ENCODE measurements at places on chromosomes 3 and 15.

DNA sequence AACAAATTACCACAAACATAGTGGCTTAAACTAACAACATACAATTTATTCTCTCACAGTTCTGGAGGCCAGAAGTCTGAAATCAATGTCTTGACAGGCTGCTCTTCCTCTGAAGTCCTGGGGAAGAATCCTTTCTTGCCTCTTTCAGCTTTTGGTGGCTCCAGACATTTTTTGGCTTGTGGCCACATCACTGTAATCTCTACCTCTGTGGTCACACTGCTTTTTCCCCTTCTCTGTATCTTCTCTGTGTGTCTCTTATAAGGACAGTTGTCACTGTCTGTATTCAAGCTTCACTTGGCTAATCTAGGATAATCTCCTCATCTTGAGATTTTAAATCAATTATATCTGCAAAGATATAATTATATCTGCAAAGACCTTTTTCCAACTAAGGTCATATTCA lies 80.3 kb upstream of the ABHD2 start:
- DNase-seq = no peak

GRCh38 chr15:74817370-74817737 lies 4.7 kb downstream of the LMAN1L start:
- DNase-seq = no peak

- DNase-seq = no peak
Observed at GRCh38 chr15:60165111-60165510, 161.0 kb downstream of the FOXB1 start.

- DNase-seq = no peak
Observed at GRCh38 chr3:26428992-26429391, 193.6 kb upstream of the LRRC3B start.

DNA sequence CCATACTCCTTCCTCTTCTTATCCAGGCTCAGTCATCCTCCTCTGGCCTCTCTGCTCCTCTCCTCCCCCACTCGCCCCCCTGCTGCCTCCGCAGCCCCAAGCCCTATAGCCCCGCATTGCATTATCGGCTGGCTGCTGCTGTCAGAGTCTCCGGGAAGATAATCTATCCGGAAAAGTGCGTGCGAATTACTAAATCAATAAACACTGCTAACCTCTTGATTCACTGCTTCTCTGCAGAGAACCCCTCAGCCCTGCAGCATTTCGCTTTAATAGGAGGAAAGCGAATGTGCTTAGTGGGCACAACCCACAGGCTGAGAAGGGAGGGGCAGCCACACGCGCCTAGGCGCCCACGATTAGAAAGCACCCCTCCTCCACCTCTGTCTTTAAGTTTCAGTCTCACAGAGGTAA lies 167.6 kb downstream of the ABHD5 start:
- no peak for DNase-seq

GRCh38 chr15:42069496-42070278 lies 24.7 kb downstream of the PLA2G4D start:
- no peak for DNase-seq

DNA sequence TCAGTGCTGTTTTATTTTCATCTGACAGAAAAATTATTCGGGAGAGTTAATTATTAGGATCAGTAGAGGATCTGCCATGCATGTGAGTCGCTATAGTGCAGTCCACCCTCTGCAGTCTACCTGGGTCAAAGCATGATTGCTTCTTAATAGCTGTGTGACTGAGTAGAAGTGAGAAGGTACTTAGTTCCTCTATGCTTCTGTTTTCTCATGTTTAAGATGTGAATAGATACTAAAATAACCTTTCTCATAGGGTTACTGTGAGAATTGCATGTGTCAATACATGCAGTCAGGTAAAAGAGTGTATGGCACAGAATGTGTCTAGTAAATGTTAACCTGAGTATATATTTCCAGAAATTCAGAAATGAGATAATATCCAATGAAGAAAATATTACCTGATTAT lies 435.7 kb downstream of the NAALADL2 start:
- DNase-seq = no peak

DNA sequence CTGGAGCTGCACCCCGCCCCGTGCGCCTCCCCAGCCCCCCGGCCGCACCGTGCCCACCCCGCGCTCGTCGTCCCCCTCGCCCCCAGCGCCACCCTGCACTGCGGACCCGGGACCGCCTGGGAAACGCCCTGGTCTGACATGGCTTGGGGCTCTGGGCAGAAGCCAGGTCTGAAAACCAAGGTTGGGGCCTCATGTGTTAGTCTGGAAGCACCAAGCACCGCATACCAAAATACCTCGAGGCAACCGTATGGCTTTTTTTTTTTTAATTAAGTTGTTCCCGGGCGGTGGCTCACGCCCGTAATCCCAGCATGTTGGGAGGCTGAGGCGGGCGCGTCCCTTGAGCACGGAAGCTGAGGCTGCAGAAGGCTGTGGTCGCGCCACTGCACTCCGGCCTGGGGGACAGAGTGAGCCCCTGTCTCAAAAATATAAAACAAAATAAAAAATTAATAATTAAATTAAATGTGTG lies 91.5 kb upstream of the CHD2 start:
- no peak for DNase-seq

DNA sequence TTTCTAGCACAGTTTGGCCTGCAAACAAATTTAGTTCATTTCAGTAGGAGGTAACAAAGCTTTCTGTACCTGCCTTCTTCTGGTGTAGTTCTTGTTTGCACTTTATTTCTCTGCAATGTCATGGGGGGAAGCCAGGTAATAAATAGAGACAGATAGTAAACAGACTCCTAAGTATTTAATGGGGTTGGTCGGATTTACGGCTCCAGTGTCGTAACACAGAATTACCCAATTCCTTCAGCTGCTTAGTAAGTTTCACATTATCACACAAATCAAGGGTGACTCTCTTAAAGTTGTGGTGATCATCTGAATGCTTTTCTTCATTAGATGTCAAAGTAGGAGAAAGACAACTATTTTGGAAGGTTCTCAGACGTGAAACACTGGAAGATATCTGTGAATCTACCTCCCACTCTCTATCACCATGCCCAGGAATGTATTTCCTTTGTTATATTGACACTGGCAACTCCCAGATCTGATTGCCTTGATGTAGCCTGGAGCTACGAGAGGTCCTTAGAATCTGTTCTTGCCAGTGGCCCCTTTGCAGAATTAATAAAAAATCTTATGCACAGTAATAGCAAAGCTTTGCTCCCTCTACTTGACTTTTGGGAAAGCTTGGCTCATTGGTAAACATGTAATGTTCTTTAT lies 25.0 kb upstream of the TMC3 start:
- DNase-seq = no peak

GRCh38 chr15:101346928-101347327 lies 51.9 kb upstream of the SNRPA1 start:
- no peak for DNase-seq

DNA sequence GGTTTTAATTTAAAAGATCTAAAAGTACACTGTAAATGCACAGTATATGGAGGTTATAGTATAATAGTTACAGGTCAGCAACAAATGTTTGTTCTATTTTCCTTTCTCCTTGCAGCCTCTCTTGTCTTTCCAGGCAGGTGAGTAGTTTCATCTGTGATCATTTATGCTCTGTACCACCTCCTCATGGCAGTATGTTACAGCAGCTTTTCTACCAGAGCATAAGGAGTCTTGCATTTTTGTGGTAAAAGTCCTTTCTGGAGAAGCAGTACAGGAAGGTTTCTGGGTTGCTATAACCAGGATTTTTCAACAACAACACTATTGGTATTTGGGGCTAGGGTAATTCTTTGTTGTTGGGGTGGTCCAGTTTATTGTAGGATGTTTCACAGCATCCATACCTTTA lies 59.5 kb downstream of the ZNF609 start:
- DNase-seq = no peak

DNA sequence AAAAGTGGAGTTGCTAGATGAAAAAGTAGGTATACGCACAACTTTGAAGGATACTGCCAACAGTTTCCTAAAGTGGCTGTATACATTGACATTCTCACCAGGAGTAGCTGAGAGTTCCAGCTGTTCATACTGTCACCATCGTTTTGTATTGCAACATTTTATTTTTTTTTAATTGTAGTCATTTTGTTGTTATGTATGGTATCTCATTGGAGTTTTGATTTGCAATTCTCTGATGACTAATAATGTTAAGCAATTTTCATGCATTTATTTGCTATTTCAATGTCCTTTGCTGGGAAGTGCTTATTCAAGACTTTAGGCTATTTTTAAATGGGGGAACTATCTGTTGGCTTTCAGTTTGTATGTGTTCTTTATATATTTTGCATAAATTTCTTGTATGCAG lies 185.1 kb upstream of the TGFBR2 start:
- no peak for DNase-seq

- DNase-seq = no peak
Observed at GRCh38 chr3:173725507-173725906, 328.0 kb downstream of the NLGN1 start.

DNA sequence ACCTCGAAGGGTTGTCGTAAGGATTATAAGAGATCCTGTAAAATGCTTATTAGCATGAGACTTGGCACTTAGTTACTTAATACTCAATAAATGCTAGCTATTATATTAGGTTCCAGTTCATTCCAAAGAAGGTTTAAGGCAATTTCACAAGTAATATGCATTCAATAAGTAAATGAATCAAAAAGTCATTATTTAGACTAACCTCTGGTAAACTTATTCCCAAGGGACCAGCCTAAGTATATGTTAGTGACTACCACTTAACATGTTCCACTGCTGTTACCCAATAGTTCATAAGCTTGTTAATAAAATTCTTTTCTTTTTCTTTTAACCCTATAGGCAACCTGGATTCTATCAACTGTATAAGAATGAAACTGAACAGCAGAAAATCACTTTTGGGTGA lies 5.1 kb downstream of the PDCD10 start:
- DNase-seq = no peak

- no peak for DNase-seq
Observed at GRCh38 chr3:119794971-119795612, 13.2 kb downstream of the NR1I2 start.

- no peak for DNase-seq
Observed at GRCh38 chr3:151878465-151878864, 5.0 kb downstream of the SUCNR1 start.

GRCh38 chr3:151707216-151707615 lies 26.5 kb upstream of the AADACL2 start:
- DNase-seq = no peak

DNA sequence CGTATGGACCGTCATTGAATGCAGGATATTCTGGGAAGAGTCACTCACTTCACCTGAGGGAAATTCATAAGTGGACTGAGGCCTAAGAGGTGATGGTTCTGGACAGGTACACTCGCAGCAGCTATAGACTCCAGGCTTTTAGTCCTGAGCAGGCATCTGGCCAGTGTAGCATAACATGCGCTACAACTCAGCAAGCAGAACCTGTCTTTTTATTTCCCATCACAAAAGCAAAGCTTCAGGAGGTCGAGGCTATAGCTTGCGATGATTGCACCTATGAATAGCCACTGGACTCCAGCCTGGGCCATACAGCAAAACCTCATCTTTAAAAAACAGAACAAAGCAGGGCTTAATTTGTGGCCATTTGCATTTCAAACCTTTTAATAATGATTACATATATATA lies 185.8 kb downstream of the KCNH8 start:
- DNase-seq = no peak

DNA sequence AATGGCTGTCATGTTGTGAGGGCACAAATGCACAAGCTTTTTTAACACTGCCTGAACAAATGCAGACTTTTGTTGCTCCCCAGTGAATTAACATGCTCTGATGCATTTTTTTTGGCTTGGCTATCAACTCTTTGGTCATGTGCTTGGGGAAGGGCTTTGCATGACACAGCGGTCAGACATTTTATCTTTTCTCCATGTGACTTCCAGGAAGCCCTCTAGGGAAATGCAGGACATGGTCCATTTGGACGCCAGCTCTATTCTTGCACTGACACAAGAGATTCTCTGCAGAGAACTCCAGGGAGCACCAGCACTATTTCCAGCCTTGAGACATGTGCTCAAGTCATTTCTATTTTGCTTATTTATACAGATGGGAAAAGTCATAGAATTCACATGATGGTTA lies 46.2 kb downstream of the NEK11 start:
- no peak for DNase-seq

- no peak for DNase-seq
Observed at GRCh38 chr3:37219266-37219665, 44.9 kb upstream of the LRRFIP2 start.

- DNase-seq = no peak
Observed at GRCh38 chr3:189488241-189488767, 142.9 kb upstream of the TP63 start.

DNA sequence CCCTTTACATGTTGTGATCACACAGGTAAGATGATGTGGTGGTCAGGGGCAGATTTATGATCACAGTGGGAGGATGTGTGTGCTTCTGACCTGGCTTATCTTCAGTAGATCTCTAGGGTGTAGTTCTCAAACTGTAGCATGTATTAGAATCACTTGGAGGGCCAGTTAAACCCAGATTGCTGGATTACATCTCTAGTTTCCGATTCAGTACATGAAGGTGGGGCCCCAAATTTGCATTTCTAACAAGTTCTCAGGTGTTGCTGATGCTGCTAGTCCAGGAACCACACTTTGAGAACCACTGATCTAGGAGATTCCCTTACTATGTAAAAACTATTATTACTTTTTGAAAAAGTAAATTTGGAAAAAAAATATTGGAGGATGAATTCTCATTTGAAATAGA lies 199.3 kb upstream of the GOLIM4 start:
- DNase-seq = no peak

DNA sequence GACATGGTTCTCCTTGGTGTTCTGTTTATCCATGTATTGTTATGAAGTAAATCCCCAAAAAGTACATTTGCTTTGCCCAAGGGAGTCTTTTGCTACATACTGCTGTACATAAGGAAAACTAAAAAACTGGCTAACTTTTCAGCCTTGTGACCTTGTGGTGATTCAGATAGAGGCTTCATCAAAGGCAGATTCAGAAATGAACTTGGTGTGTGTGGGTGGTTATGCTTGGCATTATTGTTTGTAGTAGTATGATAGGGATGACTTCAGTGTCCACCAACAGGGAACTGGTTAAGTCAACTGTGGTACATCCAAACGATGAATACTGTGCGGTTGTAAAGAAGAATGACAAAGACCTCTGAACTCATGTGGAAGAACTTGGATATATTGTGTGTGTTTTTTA lies 75.6 kb upstream of the CHRNB4 start:
- DNase-seq = no peak

DNA sequence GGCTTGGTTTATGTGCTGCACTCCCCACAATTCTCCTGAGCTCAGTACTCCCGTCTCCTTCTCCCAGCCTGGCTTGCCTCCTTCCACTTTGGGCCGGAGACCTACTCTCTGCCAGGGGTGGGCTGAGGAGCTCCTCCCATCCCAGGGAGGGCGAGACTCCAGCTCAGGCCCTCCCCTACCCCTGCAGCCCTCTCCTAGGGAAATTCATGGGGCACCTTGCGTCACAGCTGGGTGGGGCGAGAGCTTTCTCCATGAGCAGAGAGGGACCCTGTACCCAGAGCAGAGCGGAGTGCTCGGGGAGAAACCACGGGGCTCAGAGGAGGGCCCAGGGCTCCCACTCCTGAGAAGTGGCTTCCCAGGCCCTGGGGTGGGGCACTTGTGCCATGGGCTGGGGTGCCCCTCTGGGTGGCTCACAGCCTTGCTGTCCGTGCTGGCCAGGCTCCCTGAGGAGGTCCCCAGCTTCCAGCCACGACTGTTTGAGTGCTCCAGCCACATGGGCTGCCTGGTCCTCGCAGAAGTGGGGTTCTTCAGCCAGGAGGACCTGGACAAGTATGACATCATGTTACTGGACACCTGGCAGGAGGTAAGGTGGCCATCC lies 13.3 kb downstream of the VILL start:
- DNase-seq = no peak

- no peak for DNase-seq
Observed at GRCh38 chr3:170563712-170564423, 22.0 kb downstream of the SLC7A14 start.
